ENCODE measurements at places on chromosomes 3 and 15. TPM values are rescaled to one million over a fixed set of nuclear protein-coding genes. Genes with fewer than 3 reads are reported as not detected.

- no peaks in the 10 kb centered on the region for H3K27me3 ChIP-seq
- H3K36me3 ChIP-seq = no peaks in the 10 kb centered on the region
- peak; percentile 93 for DNase-seq
- H3K27ac ChIP-seq = peak overlapping the region; percentile 96
- H3K4me1 ChIP-seq = peaks cover 16% of the 10 kb centered on the region
- peak overlapping the region; percentile 74 for H3K4me3 ChIP-seq
Observed at GRCh38 chr15:42494998-42495360, 455 bp upstream of the SNAP23 start.

DNA sequence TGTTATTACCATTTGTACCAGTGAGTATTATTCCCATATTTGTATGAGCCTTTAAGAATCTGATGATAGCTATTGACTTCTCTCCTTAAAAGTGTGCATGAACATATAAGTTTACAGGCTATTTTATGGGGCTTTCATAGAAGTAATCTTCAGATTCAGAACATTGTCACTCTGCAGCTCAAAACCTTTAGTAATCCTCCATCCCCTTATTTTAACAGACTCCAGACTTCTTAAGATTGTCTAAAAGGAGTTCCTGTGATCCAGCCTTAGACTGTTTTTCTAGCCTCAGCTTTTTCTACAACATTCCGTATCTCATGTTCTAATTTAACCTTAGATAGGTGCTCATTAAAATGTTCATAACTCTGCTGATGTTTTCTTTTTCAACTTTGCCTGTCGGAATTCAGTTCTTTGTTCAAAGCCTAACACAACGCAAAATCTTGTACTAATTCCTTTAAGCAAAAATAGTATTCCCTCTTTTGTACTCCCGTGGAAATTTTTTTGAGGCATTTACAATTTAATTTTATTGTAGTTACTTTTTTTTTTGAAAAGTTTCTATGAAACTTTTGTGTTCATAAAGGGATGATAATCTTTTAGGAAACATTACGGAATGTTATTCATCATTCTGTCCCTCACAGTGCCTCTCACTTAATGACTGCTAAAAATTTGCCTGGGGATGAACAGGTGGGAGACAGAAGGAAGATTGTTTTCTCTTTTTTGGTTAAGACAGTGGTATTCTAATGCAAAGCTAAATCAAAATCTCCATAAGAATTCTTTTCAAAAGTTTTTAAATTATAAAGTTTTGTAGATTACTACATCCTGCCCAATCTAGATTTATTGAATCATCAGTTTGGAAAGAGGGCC is 38.7 kb upstream of the UTS2B start:
- H3K36me3 ChIP-seq = peaks cover 7% of the 10 kb centered on the region
- no peaks in the 10 kb centered on the region for H3K27me3 ChIP-seq
- no peak overlapping the region for H3K4me3 ChIP-seq
- H3K4me1 ChIP-seq = no peaks in the 10 kb centered on the region

DNA sequence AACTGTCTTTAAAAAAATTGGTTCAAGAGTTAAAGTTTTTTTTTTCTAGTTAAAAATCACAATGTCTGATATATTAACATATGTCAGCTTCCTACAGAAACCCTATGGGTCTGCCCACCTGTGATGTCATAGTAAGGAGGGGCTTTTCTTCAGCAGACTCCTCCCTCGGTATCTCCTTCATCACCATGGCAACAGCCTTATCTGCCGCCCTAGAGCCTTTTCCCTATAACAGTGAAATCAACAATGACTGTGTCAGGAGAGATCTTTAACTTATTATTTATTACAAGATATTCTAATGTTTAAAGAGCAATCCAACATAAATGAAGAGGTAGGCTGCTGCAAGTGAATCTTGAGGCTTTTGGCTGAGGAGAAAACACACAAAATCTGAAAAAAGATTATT is 138.7 kb downstream of the PEX5L start:
- DNase-seq = no peak
- H3K4me3 ChIP-seq = no peak overlapping the region
- H3K36me3 ChIP-seq = no peaks in the 10 kb centered on the region
- no peaks in the 10 kb centered on the region for H3K4me1 ChIP-seq
- H3K27ac ChIP-seq = no peak overlapping the region

GRCh38 chr3:128060473-128061381 is 8.5 kb downstream of the SEC61A1 start:
- no peaks in the 10 kb centered on the region for H3K27me3 ChIP-seq
- DNase-seq = no peak
- H3K4me3 ChIP-seq = no peak overlapping the region
- peaks cover 31% of the 10 kb centered on the region for H3K36me3 ChIP-seq

DNA sequence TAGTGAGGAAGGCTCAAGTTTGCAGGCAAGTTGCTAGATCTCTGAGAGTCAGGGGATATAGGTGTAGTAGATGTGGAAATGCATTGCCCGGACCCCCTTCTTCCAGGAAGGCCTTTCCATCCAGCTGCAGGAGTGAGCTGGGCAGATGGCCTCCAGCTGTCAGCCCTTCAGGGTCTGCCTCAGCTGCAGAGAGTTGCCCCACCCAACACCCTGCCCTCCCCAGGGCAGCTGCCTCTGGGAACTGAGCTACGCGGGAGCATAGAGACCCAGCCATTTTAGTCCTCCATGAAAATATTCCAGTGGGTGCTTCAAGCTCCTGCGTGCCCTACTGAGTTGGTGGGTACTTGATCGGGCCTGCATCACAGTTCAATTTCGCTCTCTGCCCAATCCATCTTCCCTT is 29.6 kb downstream of the SPG21 start:
- H3K27me3 ChIP-seq = no peaks in the 10 kb centered on the region
- no peak for DNase-seq
- peaks cover 18% of the 10 kb centered on the region for H3K36me3 ChIP-seq

- no peak for DNase-seq
- peaks cover 2% of the 10 kb centered on the region for H3K36me3 ChIP-seq
- no peak overlapping the region for H3K4me3 ChIP-seq
- no peak overlapping the region for H3K27ac ChIP-seq
- H3K27me3 ChIP-seq = no peaks in the 10 kb centered on the region
- H3K4me1 ChIP-seq = peaks cover 4% of the 10 kb centered on the region
Observed at GRCh38 chr15:67179411-67179995, 75.0 kb downstream of the AAGAB start.

DNA sequence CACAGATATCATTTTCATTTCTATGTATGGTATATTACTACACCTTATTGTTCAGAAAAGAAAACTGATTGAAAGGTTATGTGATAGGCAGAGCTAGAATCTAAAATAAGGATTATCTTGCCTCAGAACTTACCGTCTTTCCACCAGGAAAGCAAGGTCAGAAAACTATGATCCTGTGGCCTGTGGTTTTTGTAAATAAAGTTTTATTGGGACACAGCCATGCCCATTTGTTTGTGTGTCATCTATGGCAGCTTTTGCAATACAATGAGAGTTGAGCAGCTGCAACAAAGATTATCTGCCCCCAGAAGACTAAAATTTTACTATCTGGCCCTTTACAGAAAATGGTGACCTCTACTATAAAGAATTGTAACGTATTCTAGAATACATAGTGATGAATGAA is 314.7 kb upstream of the SLCO3A1 start:
- H3K4me3 ChIP-seq = no peak overlapping the region
- H3K27ac ChIP-seq = no peak overlapping the region
- DNase-seq = no peak
- no peaks in the 10 kb centered on the region for H3K36me3 ChIP-seq
- H3K27me3 ChIP-seq = no peaks in the 10 kb centered on the region
- peaks cover 5% of the 10 kb centered on the region for H3K4me1 ChIP-seq

DNA sequence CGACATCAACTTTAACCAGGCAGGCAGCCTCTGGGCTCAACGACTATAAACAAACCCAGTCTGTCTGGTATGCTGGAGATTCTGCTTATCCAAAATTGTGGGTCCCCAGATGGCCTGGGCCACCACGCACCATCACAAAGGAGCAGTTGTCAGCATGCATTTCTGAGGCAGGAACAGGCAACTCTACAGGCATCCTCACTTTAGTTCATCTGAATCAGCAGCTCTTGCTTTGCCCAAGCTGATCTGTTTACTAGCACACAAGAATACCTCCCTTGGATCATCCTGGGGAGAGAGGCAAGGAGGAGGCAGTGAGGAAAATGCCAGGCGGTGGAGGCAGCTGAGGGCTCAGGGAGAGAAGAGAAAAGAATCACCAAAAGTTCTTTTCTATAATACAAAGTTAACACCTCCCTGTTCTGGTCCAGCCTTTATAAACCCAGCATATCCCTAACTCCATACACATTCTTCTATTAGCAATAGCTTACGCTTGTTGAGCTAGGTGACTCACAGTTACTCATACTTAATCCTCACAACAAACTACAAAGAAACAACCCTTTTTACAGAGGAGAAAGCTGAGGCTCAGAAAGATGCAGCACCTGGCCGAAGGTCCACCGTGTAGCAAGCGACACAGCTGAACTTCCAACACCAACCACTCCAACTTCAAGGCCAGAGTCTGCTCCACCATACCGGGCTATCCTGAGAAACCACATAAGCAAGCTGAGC is 33.6 kb downstream of the ZDHHC3 start:
- H3K27me3 ChIP-seq = no peaks in the 10 kb centered on the region
- no peak overlapping the region for H3K27ac ChIP-seq
- H3K36me3 ChIP-seq = peaks cover 7% of the 10 kb centered on the region
- DNase-seq = no peak
- no peaks in the 10 kb centered on the region for H3K4me1 ChIP-seq
- H3K4me3 ChIP-seq = no peak overlapping the region

DNA sequence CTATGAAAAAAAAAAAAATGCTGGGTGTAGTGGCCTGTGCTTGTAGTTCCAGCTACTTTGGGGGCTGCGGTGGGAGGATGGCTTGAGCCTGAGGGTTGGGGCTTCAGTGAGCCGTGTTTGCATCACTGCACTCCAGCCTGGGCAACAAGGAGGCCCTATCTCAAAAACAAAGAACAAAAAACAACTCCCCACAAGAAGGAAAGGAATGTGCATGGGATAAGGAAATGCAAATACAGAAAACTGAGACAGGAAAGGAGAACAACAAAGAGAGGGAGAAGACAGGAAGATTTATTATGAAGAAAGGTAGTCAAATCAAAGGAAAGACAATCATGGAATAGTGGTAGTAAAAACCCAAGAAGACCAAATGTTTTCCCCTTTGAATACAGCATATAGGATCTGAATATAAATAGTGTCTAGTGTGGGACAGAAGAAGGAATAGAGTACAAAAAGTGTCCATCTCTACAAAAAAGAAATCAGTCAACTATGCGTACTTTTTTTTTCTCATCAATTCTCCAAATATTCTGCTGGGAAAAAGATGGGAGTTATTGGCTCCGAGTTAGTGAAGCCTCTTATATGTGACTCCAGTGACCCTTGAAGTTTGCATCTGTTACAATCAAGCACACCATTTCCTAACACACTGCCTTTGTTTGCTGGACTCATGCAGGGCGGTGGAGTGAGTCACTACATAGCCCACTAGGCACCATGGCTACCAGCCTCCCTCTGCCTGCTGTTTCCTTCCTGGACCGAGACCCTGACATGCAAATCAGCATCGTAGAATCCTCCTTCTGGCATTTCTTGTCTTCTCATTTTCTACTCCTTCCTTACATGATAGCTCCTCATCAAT is 101.2 kb upstream of the PTX3 start:
- H3K4me1 ChIP-seq = no peaks in the 10 kb centered on the region
- no peak overlapping the region for H3K27ac ChIP-seq
- no peak for DNase-seq
- no peaks in the 10 kb centered on the region for H3K27me3 ChIP-seq

GRCh38 chr3:5001805-5002173 is 22.6 kb downstream of the BHLHE40 start:
- H3K4me1 ChIP-seq = no peaks in the 10 kb centered on the region
- no peak for DNase-seq
- no peak overlapping the region for H3K4me3 ChIP-seq
- H3K36me3 ChIP-seq = no peaks in the 10 kb centered on the region

DNA sequence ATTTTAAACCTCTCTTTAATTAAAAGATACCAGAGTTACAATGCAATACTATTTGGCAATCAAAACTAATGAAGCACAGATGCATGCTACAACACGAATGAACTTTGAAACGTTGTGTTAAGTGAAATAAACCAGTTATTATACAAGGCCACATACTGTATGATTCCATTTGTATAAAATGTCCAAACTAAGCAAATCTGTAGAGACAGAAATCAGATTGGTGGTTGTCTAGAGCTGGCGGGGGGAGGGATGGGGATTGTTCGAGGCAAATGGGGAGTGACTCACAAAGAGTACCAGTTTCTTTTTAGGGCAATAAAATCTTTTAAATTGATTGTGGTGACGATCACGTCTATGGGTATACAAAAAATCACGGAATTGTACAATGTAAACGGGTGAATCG is 677.0 kb downstream of the NTRK3 start:
- H3K4me3 ChIP-seq = no peak overlapping the region
- no peaks in the 10 kb centered on the region for H3K27me3 ChIP-seq
- H3K36me3 ChIP-seq = no peaks in the 10 kb centered on the region
- no peaks in the 10 kb centered on the region for H3K4me1 ChIP-seq

- no peak overlapping the region for H3K27ac ChIP-seq
- no peak for DNase-seq
- H3K27me3 ChIP-seq = no peaks in the 10 kb centered on the region
- no peaks in the 10 kb centered on the region for H3K4me1 ChIP-seq
- H3K36me3 ChIP-seq = peaks cover 7% of the 10 kb centered on the region
Observed at GRCh38 chr3:183797996-183798395, 27.4 kb downstream of the MAP6D1 start.

GRCh38 chr3:131224886-131225550 is 156.6 kb upstream of the NUDT16 start:
- no peak overlapping the region for H3K27ac ChIP-seq
- H3K36me3 ChIP-seq = no peaks in the 10 kb centered on the region
- H3K4me1 ChIP-seq = no peaks in the 10 kb centered on the region
- no peak overlapping the region for H3K4me3 ChIP-seq
- no peaks in the 10 kb centered on the region for H3K27me3 ChIP-seq

DNA sequence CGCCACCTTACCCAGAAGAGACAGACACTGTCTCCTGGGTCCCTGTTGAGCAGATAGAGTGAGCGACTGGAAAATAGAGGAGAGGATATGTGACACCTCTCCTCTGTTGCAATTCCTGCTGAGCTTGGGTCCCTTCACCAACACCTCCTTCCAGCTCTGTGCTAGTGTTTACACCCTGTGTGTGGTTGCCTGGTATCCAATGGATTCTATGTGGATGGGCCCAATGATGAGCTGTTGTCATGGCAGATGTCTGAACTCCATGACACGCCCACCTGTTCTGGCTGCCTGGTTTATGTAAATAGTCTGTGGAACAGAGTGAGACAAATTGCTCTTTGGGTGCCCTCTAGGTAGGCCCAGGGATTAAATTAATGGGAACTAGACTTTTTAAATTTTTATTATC is 23.7 kb downstream of the RBM5 start:
- H3K4me1 ChIP-seq = no peaks in the 10 kb centered on the region
- peaks cover 75% of the 10 kb centered on the region for H3K36me3 ChIP-seq
- H3K4me3 ChIP-seq = no peak overlapping the region
- DNase-seq = no peak
- no peaks in the 10 kb centered on the region for H3K27me3 ChIP-seq
- H3K27ac ChIP-seq = no peak overlapping the region

MTMR10 gene
- total RNA-seq = 28.7 TPM
